ENCODE measurements at places on chromosomes 16 and 17.

- no peak for DNase-seq
Observed at GRCh38 chr16:57527610-57528360, 8.6 kb downstream of the CCDC102A start.

DNA sequence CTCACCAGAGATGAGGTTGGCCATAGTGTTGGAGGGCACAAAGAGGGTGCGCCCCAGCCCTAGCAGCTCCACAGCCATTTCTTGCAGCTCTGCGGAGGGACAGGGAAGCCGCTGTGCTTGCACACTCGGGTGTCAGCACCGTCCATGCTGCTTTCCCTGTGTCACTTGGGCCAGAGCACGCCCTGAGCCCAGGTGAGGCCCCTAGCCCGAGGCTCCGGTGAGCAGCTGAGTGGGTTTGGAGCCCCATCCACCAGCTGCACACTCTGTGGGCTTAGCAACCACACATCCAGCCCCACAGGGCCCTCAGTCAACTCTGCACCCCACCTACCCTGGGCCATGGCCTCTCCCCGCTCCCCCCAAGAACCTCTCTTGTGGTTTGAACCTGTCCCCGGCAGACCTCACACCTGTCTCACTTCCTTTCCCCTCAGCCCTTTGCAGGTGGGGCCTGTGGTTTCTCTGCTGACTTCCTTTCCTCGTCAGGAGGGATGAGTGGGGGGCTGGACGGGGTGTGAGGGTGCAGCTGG, 20.7 kb downstream of the TMEM235 start:
- peak; percentile 82 for DNase-seq

DNA sequence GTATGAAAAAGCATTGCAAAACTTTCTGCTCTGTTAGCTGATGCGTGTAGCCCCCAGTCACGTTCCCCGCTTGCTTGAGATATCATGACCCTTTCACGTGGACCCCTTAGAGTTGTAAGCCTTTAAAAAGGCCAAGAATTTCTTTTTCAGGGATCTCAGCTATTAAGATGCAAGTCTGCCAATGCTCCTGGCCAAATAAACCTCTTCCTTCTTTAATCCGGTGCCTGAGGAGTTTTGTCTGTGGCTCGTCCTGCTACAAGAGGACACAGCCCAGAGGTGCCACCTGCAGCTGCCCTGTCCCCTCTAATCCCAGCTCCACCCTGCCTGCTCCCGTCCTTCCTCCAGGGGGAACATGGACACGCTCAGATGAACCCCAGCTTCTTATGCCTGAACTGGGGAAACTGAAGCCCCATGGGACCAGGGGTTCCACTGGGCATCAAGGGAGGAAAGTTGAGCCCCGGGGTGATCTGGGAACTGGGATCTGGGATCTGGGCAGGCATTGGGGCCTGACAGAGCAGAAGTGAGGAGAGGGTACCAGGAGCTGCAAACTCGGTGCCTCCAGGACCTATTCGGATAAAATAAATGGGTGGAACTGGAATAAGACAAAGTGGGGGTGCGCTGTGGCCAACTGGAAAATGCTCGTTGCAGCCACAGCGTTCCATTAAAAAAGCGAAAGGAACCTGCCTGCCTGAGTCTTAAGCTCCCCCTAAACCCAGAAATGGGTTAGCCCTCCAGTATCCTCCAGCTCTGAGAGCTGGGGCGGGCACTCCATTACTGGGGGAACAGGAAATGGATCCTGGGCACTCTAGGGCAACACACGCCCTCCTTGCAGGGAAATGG, 19.7 kb downstream of the QPRT start:
- no peak for DNase-seq

DNA sequence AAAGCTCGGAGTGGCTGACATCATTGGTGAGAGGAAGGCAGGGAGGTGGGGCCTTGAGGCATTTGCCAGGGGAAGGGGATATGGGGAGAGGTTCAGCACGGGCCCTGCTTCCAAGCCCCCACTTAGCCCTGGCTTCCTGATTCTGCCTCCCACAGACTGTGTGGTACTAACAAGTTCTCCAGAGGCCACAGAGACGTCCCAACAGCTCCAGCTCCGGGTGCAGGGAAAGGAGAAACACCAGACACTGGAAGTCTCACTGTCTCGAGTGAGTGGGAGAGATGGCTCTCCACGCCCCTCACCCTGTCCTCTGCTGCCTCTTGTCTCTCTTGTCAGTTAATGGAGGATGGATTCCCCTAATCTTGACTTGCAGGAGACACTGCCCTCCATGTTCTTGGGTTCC, 8.1 kb downstream of the NFATC2IP start:
- DNase-seq: no peak

GRCh38 chr17:42361781-42362186, 26.5 kb downstream of the STAT3 start:
- peak; percentile 12 for DNase-seq

DNA sequence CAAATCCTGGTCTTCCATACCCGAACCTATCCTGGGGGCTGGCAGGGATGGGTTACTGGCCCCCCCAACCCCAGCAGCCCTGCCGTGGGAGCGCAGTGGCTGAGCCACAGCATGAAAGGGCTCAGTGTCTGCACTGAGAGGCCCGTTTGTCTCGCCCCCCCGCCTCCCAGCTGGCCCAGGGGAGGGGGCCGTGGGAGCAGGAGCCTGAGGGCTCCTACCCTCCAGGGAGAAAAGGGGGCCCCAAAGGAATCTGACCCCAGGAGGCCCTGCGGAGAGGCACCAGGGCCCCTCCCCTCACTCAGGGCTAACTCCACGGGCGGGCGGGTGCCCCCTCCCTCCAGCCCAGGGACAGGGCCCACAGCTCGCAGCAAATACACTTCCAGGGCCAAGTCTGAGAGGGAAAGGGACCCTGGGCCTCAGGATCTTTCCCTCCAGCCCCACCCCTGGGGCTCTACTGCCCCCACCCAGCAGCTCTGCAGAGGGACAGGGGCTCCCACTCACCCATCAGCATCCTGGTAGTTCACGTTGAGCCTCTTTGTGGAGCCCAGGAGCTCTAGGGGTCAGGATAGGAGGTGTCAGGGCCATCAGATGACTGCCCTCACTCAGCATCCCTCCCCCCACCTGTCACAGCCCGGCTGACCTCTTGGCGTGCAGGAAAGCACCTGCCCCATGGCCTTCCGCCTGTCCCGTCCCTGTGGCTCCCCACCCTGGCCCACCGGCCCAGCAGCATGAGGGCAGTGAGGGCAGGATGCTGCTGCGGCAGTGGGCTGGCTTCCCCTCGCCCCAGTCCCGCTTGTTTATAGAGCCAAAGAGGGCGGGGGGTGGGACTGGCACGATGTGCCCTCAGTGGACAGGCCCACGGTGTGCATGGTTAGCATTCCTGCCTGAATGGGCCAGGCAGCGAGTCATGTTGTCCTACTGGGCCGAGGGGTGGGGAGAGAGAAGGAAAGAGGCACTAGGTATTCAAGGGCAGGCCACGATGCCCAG, 7.3 kb downstream of the CASKIN2 start:
- no peak for DNase-seq
